Cerebellar nuclear complex (tissue), 1 donor: ENCODE measurements at places on chromosomes 1 and 21.

GRCh38 chr1:118257946-118258345, 72.9 kb upstream of the SPAG17 start:
- DNase-seq = no peak

DNA sequence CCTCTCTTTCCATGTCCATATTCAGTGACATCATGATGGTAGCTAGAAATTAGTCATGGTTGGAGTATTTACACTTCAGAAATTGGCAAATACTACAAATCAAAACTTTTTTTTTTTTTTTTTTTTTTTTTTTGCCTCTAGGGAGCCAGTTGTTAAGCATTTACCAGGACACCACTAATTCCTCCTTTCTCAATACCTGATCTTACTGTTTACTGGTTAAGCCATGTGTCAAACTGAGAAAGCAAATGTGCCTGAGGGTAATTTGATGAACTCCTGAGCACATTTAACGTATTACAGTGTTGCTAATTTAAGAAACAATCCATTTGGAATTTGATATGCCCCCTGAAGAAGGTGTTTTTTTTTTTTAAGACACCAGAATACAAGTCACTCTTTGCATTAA, 94.4 kb downstream of the DNM3 start:
- no peak for DNase-seq

- no peak for DNase-seq
Measured at GRCh38 chr1:235012436-235013210, 116.0 kb downstream of the TOMM20 start.

- DNase-seq = no peak
Measured at GRCh38 chr21:33682992-33683627, 40.8 kb downstream of the ITSN1 start.

DNA sequence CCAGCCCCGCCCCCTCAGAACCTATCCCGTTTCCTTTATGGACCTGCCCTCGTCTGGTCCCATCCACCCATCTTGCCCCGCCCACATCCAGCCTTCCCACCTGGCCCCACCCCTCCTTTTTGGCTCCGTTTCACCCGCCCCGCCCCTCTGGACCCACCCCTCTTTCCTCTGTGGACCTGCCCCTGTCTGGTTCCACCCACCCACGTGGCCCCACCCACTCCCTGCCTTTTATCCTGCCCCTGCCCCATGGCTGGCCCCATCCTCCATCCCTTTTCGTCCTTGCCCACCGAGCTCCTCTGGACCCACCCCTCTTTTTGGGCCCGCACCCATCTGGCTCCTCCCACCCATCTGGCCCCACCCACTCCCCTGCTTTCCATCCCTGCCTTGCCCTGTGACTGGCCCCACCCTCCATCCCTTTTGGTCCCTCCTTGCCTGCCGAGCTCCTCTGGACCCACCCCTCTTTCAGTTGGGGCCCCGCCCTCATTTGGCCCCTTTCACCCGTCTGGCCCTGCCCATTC, 177.3 kb downstream of the CAMTA1 start:
- DNase-seq = no peak

GRCh38 chr1:162859191-162859590, 1.8 kb downstream of the CCDC190 start:
- DNase-seq = no peak

- DNase-seq = no peak
Measured at GRCh38 chr21:24428591-24429199, 1178.6 kb downstream of the MRPL39 start.

DNA sequence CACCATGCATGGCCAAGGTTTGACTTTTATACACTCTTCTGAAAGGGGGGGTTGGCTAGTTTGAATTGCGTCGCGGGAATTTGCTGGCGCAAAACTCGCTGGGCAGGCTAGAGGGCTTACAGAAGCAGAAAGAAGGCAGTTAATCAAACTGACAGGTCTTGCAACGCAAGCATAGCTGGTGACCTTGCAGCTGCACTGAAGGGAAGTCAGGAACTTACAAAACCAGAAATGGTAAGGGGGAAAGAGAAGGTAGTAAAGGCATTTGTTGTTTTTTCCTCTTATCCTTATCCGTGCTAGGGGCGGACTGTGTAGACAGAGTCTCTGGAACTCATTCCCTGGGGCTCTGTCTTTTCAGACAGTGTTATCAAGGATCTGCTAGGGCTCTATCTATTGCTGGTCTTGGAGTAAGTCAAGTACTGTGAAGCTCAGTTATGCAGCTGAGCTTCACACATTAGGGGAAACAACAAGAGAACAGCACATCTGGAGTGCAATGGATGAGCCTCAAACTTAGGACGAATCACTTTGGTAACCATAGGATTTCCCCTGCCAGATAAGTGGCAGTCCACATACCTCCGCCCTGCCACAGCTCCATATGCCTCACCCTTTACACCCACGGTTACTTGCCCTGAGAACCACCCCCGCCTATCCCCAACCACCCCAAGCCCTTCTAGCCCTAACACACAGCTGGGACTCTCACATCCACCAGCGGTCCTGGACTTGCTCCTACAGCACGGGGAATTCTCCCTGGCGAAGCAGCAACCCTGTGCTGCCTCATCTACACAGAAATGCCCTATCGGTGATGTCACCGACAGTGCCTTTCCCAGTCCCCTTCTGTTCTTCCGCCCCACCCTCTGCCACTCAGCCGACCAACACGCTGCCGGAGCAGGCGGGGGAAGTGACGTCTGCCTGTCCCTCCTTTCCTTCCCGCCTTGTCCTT, 251.4 kb downstream of the FAM72C start:
- DNase-seq = no peak

DNA sequence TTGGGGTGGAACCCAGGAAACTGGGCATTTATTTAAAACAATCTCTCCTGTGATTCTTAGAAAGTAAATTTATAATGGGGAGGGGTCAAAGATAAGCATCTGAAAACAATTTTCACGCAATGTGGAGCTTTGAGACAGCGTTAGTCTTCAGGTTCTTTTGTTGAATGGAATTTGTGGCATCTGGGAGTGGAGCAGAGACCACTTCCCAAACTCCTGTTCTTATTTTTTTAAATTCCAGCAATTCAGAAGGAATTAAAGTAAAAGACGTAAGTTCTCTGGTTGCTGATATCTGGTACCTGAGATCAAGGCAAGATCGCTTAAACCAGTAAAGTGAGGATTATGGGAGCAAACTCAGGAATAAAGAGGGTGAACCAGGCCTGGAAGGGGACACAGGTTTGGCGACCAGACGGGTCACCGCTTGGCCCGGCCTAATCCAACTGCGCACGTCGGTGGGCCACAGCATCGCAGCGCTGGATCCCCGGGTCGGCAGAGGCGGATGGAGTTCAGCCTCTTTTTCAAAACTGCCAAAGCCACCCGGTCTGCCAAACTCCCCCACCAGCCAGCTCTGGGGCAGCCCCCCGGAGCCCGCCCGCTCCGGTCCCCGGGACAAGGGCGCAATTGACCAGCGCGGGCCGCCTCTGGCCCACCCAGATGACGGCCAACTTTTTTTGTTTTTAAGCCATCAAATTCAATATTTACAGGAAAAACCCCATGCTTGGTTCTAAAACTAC, 754 bp upstream of the PDPN start:
- DNase-seq = no peak
